ENCODE measurements at places on chromosomes 3 and 15.

GRCh38 chr3:70180664-70181063, 131.8 kb downstream of the MDFIC2 start:
- no peak for DNase-seq

DNA sequence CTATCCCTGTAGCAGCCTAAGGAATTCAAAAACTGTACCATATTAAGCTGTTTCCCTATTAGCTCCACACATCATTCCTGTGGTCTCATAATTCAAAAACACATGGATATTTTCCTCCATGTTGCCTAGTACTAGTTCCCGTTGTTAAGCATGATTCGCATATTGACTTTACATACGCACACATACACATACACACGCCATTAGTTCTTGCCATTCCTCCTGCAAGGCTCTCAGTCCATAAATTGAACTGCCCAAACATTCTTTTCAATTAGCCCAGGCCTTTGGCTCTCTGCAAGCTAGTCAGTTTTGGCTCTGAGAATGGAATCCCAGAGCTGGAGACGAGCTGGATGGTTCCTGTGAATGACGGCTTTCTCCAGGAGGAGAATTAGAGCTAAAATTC, 57.2 kb upstream of the RAD18 start:
- no peak for DNase-seq

- no peak for DNase-seq
Observed at GRCh38 chr15:101314336-101315125, 19.5 kb upstream of the SNRPA1 start.

GRCh38 chr3:14203521-14204079, 25.0 kb downstream of the LSM3 start:
- DNase-seq, result peak; percentile 8

- DNase-seq, result peak; percentile 63
Observed at GRCh38 chr3:134473868-134474546, 11.8 kb downstream of the ANAPC13 start.

DNA sequence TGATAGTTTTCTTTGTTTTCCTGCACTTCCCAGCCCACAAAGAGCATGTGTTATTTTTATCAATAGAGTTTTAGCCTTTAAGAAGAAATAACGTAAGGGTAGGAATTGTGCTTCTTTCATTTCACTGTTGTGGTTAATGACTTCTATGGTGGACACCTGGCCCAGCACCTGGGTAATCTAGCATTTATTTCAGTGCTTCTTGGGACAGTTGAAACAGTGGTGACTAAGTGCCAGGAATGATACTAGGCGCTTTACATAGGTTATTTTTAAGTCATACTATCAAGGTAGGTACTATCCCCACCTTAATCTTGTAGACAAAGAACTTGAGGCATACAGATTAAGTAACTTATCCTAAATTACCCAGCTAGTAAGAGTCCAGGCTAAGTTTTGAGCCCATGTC, 243.8 kb downstream of the SOX2 start:
- no peak for DNase-seq

GRCh38 chr3:87977765-87978164, 81.0 kb downstream of the CGGBP1 start:
- no peak for DNase-seq

GRCh38 chr3:187706971-187707370, 4.6 kb upstream of the RTP2 start:
- DNase-seq, result no peak

GRCh38 chr15:72864681-72865080, 81.1 kb upstream of the ADPGK start:
- DNase-seq, result no peak

GRCh38 chr3:107620534-107620933, 97.8 kb downstream of the BBX start:
- DNase-seq, result no peak

DNA sequence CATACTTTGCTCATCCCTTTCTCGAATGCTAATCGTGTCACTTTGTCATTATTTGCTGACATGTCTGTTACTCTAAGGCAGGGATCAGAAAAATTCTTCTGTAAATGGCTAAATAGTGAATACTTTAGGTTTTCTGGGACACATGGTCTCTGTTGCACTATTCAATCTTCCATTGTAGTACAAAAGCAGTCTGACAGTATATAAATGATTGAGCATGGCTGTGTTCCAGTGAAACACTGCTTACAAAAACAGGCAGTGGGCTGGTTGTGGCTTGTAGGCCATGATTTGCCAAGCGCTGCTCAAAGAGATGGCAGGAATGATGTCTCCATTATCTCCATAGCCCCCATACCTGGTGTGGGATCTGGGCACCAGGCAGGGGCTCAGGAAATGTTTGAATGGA, 45.6 kb downstream of the TMEM266 start:
- no peak for DNase-seq

DNA sequence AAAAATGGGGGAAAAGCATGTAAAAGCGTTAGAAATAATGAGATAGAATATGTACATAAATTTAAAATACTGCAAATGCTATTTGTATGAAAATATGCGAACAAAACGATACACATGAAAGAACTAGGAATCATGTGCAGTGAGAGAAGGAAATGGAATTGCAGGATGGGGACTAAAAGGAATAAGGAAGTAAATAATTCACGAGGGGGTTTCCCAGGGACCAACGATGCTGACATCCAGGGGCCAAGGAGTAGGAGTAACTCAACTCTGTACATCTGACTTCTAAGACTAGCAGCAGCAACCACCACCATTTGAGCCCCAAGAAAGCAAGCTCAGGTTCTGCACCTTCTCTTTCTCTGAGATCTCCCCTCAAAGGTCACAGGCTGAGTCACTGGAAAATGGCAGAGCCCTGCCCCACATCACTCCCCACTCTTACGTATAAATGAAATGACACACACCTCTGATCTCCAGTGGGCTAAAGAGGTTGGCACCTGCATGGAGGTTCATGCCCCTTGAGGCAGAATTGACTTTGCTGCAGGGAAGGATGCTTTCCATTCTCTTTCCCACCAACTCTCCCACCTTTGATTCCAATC, 100.0 kb upstream of the DLG1 start:
- peak; percentile 6 for DNase-seq
